ENCODE measurements at places on chromosomes 5 and 9.
A peak's percentile ranks its signal among the peaks of the same experiment; 100 is the strongest.

- no peaks in the 10 kb centered on the region for H3K36me3 ChIP-seq
- H3K27ac ChIP-seq: no peak overlapping the region
- H3K4me3 ChIP-seq: no peak overlapping the region
- DNase-seq: no peak
- no peaks in the 10 kb centered on the region for H3K4me1 ChIP-seq
These were observed 9.8 kb upstream of the CYLC2 start for GRCh38 chr9:102985162-102985895.

DNA sequence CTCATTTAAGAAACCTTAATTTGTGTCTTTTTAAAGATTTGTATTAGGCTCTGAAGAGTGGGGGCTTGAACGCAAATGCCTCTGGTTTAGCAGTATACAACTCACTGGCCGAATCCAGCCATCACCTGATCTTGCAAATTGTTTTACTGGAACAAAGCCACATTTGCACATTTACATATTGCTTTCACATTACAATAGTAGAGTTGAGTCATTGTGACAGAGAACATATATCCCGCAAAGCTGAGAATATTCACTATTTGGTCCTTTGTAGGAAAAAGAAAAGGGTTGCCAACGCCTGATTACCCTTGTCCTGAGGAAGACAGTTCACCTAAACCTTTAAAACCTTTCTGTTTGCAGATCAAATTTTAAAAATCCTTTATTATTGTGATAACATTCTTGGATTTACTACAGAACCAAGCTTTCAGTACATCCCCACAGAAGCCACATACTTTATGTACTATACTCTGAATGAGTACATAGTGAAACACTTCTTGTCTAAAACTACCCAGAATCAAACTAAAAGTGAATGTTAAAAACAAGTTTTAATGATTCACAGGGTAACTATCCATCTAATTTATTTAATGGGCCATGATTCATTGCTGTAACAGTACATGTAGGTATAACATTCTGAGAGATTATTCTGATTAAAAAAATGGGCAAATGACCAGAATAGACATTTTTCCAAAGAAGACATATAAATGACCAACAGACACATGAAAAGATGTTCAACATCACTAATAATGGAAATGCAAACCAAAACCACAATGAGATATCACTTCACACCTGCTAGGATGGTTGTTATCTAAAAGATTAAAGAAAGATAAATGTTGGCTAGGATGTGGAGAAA lies 161.0 kb downstream of the SLC25A46 start:
- DNase-seq: no peak
- no peak overlapping the region for H3K27ac ChIP-seq
- no peak overlapping the region for H3K4me3 ChIP-seq

DNA sequence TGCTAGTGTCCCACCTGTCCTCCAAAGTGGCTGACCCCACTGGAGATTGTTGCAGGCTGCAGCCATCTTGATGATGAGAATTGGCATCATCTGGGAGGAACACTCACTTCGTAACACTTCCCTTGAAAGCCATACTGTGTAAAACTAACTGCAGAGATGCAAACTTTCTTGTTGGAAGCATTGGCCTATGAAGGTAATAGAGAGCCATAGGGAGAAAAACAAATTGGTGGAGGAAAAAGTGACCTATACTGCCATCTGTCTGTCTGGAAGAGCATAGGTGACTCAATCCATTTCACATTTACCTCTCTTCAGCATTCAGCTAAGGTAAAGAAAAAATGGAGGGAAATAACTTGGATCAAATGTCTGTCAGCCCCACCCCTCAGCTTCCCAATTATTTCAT lies 473.4 kb downstream of the NTRK2 start:
- no peaks in the 10 kb centered on the region for H3K36me3 ChIP-seq
- 0 out of 2 replicates have a peak, but pooled peaks cover 3% of the 10 kb centered on the region for H3K27me3 ChIP-seq
- no peak overlapping the region for H3K27ac ChIP-seq
- no peak overlapping the region for H3K4me3 ChIP-seq
- DNase-seq: peak; percentile 16

DNA sequence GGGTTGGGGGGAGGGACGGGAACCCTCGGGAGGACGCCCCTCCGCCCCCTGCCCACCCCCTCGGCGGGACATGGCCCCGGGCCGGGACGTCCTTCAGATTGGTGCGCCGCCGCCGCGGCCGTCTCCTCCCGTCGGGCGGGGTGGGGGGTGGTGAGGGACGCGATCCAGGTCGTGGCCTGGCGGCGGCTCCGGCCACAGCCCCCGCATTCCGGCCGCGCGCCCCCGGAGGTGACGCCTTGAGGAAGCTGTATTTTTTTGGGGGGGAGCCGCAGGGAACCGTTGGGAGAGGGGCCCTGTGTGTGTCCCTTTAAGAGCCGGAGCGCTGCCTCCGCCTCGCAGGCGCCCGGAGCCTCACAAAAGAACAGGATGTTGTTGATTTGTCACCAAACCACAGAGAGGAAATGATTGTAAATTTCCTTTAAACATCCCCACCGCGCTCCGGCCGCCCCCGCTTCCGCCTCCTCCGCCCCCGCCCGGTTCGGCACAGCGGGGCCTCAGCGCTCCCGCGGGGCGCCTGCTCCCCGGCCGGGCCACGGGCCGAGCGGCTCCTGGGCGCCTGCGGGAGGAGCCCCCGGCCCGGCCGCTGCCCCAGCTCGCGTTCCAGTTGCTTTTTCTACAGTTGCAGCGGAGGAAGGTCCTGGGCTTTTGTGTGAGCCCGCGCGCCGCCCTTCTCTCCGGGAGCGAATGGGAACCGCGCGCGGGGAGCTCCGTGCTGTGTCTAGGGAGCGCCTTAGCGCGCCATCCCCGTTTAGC lies 32.1 kb upstream of the SPRY4 start:
- peak overlapping the region; percentile 47 for H3K27ac ChIP-seq
- peaks cover 3% of the 10 kb centered on the region for H3K4me1 ChIP-seq
- H3K27me3 ChIP-seq: no peaks in the 10 kb centered on the region
- DNase-seq: peak; percentile 48

- H3K27me3 ChIP-seq: 0 out of 2 replicates have a peak, but pooled peaks cover 2% of the 10 kb centered on the region
- no peak for DNase-seq
- no peaks in the 10 kb centered on the region for H3K36me3 ChIP-seq
- H3K4me3 ChIP-seq: no peak overlapping the region
These were observed 68.7 kb downstream of the ACTL7B start for GRCh38 chr9:108786901-108787689.

- no peaks in the 10 kb centered on the region for H3K27me3 ChIP-seq
- peaks cover 14% of the 10 kb centered on the region for H3K36me3 ChIP-seq
- no peak overlapping the region for H3K4me3 ChIP-seq
- DNase-seq: no peak
These were observed 12.9 kb upstream of the SLC34A1 start for GRCh38 chr5:177371120-177372033.

GRCh38 chr9:113363336-113363735 lies 13.4 kb downstream of the HDHD3 start:
- no peak for DNase-seq
- H3K27me3 ChIP-seq: no peaks in the 10 kb centered on the region
- H3K4me3 ChIP-seq: no peak overlapping the region
- H3K36me3 ChIP-seq: no peaks in the 10 kb centered on the region
- no peak overlapping the region for H3K27ac ChIP-seq
- H3K4me1 ChIP-seq: no peaks in the 10 kb centered on the region

GRCh38 chr5:54259090-54259489 lies 51.3 kb downstream of the ARL15 start:
- no peaks in the 10 kb centered on the region for H3K36me3 ChIP-seq
- no peak overlapping the region for H3K4me3 ChIP-seq
- peaks cover 3% of the 10 kb centered on the region for H3K4me1 ChIP-seq
- DNase-seq: no peak

GRCh38 chr5:42715785-42716184 lies 40.8 kb upstream of the CCDC152 start:
- H3K36me3 ChIP-seq: no peaks in the 10 kb centered on the region
- H3K4me1 ChIP-seq: peaks cover 8% of the 10 kb centered on the region
- DNase-seq: no peak
- no peak overlapping the region for H3K27ac ChIP-seq
